Activated naive CD4-positive, alpha-beta T cell treated with anti-CD3 and anti-CD28 coated beads, Interleukin-2, amount 50 U/mL, for 72 hours (primary cell): ENCODE measurements at places on chromosomes 7 and 10.

DNA sequence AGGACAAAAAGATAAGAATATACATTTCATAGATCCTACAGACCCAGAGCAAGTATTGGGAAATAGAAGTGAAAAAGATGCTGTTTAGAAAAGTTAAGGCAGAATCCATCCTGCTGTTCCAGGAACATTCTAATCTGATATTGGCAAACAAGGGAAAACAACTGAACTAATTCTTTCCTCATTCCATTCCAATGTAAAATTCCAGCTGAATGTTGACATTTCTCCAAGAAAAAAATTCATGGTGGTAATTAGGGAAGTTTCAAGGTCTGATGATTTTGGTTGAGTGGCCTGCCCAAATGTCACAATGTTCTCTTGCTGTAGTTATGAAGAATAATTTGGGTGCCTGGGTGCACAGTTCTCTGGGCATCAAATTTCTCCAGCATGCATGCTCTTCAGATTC, 15.2 kb downstream of the PIP start:
- DNase-seq, result no peak

DNA sequence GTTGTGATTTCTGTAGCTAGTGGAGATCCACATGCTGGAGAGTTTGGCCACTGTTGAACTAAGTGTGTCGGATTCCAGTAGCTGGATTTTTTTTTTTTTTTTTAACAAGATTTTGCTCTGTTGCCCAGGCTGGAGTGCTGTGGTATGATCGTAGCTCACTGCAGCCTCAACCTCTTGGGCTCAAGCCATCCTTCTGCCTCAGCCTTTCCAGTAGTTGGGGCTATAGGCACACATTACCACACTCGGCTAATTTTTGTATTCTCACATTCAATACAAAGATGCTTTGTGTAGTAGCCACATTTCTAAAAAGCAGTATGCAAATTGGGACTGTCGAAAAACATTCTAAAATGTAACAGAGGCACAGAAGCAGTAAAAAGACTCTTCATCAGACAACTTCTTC, 63.5 kb downstream of the RABGEF1 start:
- no peak for DNase-seq

- DNase-seq, result no peak
These were observed 1.5 kb upstream of the NOBOX start for GRCh38 chr7:144404946-144405345.

GRCh38 chr10:103894441-103894864, 23.5 kb downstream of the STN1 start:
- DNase-seq, result no peak

- no peak for DNase-seq
These were observed 416.1 kb downstream of the DNAJB6 start for GRCh38 chr7:157752832-157753291.

- no peak for DNase-seq
These were observed 133.8 kb downstream of the PON1 start for GRCh38 chr7:95190515-95190914.

DNA sequence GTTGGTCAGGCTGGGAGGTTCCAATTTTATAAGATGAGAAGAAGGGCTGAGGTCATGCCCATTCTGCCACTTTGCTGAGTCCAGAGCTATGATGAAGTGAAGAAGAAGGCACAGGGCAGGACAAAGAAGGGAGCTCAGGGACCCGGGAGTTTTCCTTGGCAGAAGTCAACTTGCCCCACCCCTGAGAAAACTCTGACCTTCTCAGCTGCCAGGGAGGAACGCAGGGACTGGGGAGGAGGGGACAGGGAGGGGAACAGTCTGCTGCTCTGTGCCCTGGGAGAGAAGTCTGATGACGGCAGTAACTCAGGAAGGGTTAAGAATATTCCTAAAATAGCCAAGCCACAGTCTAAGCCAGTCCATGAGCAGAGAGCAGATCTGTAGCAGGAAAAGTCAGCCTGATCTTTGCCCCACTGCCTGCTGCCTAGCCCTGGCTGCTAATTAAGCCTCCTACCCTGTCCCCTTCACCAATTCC, 11.7 kb downstream of the ADIRF start:
- no peak for DNase-seq

GRCh38 chr10:10138685-10139084, 879.0 kb upstream of the CELF2 start:
- no peak for DNase-seq

- DNase-seq, result no peak
These were observed 106.4 kb upstream of the CDCA7L start for GRCh38 chr7:22051886-22052673.

GRCh38 chr10:75632805-75633462, 201.5 kb downstream of the LRMDA start:
- DNase-seq, result no peak

DNA sequence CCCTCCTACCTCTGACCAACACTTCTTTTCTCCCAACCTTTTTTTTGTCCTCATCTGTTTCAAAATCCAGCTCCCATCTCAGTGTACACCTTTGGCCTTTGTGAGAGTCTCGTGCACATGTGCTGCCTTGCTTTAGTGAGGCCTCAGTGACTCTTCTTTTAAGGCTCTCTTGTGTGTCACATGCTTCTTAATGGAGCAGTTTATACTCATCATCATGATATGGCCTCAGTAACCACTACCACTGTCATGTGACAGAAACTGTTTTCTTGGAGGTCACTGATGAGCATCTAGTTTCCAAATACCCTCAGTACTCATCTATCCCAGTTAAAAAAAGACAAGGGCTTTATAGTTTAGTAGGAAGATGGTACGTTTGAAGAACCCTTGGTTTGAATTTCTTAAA, 8.1 kb upstream of the ARHGAP22 start:
- DNase-seq, result no peak

DNA sequence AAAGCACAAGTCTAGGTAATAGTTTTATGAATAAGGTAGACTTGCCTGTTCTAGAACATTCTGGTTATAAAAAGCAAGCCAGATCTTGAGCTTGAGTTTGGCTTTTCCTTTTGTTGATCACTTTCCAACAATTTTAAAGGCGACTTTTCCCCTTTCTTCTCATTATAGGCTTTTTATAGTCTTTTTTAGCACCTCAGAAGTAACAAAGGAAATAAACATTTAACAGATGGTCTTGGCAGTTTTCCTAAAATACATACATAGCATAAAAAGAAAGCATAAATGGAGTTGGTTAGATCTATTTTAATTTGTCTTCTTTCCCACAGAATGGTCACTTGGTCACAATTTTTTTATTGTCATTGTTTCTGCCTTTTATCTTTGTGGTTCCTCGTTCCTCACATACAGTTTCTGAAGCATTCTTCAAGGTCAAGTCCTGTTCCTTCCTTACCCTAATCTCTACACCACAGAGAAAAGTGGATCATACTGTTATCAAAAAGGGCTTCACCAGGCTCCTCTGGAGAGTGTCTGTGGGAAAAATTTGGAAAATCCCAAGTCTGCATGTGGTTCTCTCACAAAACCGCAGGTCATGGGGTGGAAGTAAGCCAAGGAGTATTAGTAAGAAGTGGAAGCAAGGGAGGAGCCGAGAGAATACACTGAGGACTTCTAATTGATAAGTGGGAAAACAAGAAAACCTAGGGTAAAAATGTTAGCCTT, 31.3 kb downstream of the THNSL1 start:
- no peak for DNase-seq

DNA sequence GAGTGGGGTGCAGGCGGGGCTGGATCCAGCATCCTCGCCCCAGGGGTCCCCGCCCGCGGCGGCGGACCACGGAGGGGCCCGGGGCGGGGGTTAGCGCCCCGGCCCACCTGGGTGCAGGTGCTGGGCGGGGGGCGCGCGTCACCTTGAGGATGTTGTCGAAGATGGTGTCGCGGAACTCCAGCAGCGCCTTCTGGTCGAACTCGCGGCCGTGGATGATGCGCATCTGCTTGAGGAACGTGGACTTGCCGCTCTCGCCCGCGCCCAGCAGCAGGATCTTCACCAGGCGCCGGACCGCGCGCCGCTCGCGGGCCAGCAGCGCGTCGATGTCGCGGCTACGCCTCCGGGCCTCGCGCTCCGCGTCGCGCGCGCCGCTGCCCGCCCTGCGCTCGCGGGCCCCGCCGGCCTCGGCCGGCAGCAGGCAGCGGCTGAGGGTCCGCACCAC, 376 bp downstream of the GNA12 start:
- no peak for DNase-seq

GRCh38 chr10:101385866-101386658, 32.1 kb downstream of the BTRC start:
- no peak for DNase-seq

GRCh38 chr7:120973849-120974248, 14.7 kb upstream of the CPED1 start:
- no peak for DNase-seq

GRCh38 chr10:112215342-112215774, 31.8 kb upstream of the GPAM start:
- DNase-seq, result no peak

GRCh38 chr10:98047009-98047741, 16.8 kb upstream of the CRTAC1 start:
- DNase-seq, result no peak

DNA sequence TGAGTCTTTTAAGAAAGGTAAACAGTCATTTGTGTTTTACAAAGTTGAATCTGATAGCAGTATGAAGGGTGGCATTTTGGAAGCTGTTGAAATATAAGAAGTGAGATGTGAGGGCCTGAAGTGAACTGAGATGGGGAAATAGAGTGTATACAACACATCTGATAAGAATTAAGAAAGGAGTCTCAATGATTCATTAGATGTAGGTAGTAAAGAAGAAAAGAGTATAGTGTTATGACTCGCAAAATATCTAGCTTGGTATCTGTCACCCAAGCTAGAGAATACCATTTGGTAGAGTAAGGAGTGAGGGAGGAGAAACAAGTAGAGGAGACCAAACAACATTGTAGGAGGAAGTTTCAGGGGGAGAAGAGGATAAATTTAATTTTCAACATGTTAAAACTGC, 5.3 kb downstream of the PTPN12 start:
- DNase-seq, result no peak

DNA sequence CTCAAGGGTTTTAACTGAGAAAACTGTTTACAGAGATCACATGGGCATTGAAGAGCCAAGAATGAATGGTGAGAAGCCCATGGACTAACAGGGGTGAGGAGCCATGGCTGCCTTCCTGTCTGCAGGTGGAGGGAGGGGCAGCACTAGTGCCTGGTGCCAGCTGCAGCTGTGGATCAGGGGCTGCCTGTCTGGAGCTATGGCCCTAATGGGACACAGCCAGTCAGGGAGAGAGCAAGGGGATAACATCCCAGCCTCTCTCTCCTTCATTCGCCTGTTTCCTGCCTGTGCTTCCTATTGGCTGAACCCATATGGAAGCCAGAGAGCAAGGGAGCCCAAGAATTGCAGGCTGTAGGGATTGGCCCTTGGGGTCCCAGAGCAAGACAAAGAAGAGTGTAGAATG, 125.8 kb upstream of the GAD2 start:
- no peak for DNase-seq
